RPMI8226 (cell line): ENCODE measurements at places on chromosomes 3 and 15.

- no peak for DNase-seq
Observed at GRCh38 chr3:172046268-172046915, 7.0 kb downstream of the FNDC3B start.

DNA sequence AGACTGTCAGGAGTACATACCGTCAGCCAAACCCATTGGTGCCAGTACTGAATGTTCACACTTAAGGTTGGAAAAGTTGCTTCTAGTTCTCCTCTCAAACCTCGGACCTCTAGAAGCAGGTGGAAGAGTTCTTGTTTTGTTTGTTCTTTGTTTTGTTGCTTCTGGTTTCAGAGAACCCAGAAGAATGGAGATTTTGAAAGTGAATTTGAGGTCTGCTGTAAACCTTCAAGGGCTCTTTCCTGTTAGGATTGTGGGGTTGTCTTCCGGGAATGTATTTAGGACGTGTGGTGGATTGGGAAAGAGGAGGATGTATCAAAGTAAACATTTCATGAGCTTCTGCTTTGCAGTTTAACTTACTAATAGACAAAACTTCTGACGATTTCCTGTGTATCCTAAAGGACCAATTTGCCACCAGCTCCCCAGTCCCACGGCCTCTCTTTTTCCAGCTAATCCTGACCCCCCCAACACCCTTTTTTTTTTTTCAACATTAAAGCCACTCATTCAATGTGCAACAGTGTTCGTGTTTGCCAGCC, 50.3 kb downstream of the FILIP1L start:
- DNase-seq, result no peak

DNA sequence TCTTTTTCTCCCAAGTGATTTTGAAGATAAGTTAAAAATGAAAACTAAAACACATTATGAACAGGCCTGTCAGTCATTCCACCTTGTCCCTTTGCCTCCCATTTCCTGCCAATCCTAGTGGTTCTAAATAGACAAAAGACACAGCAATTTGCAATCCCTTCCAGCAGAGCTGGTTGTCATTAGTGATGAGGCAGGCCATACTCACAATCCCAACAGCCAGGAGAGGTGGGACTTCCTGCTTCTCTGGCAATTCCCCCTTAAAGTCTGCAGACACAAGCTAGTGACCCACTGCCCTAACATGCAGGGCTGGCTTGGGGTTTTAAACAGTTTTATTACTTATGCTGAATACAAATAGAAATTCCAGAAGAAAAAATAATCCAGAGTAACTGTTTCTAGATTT, 38.4 kb upstream of the RBP1 start:
- no peak for DNase-seq

- no peak for DNase-seq
Observed at GRCh38 chr3:178440043-178440442, 96.2 kb upstream of the KCNMB2 start.

DNA sequence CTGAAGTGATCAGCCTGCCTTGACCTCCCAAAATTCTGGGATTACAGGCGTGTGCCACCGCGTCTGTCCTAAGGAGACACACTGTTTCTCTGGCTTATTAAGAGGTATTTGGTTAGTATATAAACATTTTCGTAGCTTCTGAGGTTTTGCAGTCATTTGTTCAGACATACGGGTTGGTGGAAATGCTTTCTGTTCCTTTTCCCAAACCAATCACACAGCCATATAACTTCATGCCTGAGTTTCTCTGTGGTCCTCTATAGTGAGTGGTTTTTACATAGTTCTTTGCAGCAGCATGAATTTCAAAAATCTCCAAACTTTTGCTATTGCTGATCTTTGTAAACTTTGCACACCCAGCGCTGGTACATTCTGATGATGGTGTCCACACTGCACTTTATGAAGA, 100.5 kb downstream of the AKAP13 start:
- no peak for DNase-seq

GRCh38 chr3:53705774-53706173, 140.4 kb downstream of the CHDH start:
- peak; percentile 62 for DNase-seq

DNA sequence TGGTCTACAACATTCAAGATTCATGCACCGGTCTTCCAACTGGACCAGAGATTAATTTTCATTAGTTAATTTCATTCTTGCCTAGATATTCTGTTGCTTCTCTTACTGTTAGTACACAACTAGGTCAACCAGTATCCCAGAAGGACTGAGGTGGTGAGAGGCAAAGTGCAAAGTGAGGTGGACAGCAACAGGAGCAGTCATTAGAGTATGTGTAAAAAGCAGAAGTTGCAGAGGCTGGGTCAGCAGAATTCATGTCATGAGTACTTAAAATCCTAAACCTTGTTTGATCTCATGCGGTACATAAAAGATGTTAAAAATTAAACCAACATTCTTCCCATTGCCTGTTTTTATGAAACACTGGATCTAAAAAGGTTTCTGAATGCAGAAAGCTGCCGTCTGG, 46.7 kb downstream of the PARP14 start:
- DNase-seq, result peak; percentile 14

DNA sequence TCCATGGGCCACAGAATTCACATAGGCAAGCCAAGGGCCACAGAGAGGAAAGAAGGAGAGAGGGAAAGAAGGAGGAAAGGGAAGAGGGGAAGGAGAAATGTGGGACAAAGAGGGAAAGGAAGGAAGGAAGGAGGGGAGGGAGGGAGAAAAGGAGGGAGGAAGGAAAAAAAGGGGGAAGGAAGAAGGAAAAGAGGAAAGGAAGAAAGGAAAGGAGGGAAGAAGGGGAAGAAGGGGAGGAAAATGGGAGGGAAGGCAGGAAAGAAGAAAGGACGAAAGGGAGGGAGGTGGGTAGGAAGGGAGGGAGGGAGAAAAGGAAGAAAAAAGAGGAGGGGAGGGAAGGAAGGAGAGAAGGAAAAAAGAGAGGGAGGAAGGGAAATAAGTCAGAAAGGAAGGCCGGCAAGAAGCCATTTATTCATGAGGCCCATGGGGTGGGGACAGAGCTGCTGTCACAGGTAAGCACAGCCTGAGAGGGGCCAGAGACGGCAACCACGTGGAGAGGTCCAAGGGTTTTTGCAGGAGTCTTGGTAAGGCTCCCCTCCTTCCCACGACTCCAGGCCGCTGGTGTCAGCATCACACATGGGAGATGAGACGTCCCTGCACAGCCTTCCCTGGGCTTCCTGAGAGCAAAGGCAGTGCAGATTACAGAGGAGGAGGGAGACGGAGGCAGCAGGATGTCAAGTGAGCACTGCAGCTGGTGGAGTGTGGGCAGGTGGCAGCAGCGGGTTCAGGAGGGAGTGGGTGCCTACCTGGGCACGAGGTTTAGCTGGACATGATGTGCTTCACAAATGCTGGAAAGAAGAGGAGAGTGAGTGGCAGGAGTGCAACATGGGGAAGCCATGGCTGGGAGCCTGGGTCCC, 5.5 kb downstream of the MYL3 start:
- no peak for DNase-seq

- peak; percentile 10 for DNase-seq
Observed at GRCh38 chr15:93333796-93334195, 244.8 kb upstream of the RGMA start.

- no peak for DNase-seq
Observed at GRCh38 chr15:42182961-42183360, 25.1 kb downstream of the VPS39 start.

DNA sequence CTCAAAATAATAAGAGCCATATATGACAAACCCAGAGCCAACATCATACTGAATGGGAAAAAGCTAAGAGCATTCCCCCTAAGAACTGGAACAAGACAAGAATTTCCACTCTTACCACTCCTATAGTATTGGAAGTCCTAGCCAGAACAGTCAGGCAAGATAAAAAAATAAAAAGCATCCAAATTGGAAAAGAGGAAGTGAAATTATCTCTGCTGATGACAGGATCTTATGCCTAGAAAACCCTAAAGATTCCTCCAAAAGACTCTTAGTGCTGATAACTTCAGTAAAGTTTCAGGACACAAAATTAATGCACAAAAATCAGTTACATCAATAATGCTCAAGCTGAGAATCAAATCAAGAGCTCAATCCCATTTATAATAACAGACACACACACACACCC, 45.9 kb upstream of the SLC2A2 start:
- DNase-seq, result no peak

DNA sequence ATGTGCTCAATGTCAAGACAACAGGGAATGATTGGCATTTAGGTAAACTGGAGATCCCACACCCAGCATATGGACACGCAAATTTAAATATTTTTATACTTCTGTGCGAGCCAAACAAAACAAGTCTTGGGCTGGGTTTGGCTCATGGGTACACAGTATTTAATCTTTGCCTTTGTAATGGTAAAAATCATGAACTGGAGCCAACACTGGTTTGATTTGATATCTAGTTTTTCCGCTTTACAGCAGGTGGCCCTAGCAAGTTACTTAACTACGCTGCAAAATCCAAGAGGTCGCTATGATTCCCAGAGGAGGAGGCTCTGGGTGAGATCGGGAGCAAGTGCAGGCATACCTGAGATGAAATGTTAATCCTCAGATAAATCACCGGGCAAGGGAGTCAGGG, 207.9 kb upstream of the SATB1 start:
- no peak for DNase-seq

GRCh38 chr3:130850843-130851242, 43.0 kb upstream of the ATP2C1 start:
- DNase-seq, result no peak

DNA sequence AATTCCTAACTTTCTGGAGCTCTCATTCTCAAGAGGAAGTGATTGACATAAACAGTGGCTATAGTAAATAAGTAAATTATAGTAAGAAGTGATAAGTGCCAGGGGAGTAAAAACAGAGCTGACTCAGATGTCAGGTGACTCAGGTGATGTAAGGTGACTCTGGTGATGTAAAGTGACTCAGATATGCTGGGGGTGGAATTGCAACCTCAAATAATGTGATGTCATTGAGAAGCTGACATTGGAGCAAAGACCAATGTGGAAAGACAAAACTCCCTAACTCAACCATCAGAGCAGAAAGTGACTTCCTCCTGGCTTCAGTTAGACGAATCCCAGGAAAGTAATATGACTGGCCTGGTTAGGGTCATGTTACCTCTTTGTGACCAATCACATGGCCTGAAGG, 144.2 kb upstream of the SNTN start:
- DNase-seq, result no peak

DNA sequence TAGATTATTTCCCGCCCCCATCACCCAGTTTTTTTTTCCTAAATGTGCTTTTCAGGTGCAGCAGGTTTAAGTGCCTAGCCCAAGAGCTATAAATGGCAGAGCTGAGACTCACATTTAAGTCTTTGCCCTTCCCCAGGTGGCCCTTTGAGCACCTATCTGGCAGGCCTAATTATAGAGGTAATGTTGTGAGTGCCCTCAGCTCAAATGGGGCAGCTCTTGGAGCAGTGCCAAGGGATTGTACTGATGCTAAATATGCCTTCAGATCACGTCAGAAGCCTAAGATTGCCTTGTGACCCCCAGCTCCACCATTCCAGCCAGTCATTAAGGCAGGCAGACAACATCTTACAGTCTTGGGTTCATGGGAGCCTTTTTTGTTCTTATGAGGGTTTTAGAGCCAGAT, 159.5 kb downstream of the RPLP1 start:
- DNase-seq, result peak; percentile 96

GRCh38 chr3:35137612-35138011, 501.7 kb upstream of the ARPP21 start:
- DNase-seq, result no peak

DNA sequence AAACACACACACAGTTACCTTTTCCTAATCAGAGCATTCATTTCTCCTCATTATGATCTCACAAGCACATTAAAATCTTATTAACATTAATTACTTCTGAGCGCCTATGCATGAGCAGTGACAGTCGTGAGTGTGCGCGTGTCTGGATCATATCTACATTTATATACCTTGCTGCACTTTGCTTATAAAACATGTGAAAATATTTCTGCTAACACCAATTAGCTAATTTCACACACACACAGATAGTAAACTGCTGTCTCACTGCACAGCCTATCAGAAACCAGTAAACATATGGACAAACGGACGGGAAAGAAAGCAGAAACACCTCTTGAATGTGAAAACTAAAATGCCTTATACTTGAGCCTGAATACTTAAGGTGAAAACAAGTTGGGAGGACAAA, 64.8 kb downstream of the ZBTB20 start:
- no peak for DNase-seq

- peak; percentile 16 for DNase-seq
Observed at GRCh38 chr3:112116748-112117186, 16.3 kb downstream of the GCSAM start.

DNA sequence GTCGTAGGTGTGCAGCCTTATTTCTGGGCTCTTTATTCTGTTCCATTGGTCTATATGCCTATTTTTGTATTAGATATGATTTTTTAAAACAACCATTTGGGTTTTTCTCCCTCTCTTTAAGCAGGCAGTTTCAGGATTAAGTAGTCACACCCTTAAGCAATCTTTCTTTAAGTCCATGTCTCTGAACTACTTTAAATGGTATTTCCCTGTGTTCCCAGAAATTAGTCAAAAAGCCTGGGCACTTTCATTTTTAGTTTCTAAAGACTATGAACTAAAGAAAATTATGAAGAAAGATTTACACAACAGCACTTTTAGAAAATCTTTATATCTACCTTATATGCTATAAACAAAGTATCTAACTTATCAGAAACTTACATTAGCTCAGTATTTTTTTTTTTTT, 110.3 kb downstream of the FAIM start:
- DNase-seq, result no peak

DNA sequence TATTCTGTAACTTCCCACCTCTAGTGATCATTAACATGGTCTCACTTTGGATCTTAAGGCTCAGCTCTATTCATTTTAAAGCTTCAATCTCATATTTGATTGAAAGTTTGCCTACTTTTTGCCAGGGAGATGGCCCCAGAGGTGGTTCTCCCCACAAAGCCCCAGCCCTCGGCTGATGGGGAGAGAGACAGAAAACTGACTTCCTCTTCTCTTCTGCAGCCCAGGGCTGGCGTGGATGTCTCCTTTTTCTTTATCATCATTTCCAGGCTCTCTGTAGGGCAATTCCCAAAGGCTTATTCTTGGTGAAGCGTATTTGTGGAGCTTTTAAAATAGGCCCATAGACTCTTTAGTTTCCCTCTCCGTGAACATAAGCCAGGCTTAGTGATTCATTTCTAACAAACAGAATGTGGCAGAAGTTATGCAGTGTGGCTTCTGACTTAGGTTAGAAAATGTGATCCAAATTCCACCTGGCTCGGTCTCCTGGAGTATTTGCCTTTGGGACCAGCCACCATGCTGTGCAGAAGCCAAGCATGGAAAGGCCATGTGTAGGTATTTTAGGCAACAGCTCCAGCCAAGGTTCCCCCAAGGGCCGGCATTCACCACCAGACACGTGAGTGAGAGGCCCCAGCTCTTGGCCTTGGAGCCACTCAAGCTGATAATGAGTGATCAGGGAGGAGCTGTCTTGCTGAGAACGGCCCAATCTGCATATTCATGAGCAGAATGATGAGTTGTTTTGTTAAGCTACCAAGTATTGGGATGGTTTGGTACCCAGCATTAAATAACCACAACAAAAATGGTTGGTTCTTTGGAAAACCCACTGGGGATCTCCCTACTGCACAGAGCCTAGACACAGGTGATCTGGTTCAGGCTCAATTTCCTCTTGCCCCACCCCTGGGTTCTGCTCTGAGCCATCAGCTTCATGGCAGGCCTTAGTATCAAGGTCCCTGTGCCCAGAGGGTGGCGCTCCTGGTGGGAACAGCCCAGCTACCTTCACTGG, 353.2 kb upstream of the PROK2 start:
- DNase-seq, result no peak
